ENCODE measurements at places on chromosomes 1 and 21.
A peak's percentile ranks its signal among the peaks of the same experiment; 100 is the strongest.

DNA sequence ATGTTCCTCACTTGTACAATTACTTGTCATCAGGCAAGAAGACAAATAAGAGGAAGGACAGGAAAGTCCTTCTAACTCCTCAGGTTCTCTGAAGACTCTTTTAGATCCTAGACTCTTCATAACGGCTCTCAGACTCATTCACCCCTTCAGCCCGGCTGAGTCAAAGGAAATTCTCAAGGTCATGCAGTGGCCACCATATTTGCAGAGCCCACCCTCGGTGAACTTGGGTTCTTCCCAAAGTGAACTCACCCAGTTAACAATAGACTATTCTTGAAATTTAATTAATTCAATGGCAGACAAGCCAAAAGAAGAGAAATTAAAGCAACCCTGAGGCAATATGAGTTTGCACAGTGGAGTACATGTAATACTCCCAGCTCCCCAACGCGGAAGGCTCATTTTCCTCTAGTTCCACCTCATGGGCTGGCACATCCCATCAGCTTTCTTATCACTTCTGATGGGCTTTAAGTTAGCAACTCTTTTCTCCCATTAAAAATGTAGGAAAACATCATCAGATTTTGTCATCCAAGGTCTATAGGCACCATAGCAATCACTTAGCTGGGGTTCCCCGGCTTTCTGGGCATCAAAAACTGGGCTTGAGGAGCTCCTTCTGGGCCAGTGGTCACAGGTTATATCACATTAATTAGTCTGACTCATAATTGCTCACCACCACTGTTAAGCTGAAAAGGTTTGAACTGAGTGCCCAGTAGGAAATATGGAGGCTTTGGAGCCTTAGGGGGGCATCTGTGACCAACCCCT is 27.8 kb upstream of the TIAM1 start:
- DNase-seq = no peak

DNA sequence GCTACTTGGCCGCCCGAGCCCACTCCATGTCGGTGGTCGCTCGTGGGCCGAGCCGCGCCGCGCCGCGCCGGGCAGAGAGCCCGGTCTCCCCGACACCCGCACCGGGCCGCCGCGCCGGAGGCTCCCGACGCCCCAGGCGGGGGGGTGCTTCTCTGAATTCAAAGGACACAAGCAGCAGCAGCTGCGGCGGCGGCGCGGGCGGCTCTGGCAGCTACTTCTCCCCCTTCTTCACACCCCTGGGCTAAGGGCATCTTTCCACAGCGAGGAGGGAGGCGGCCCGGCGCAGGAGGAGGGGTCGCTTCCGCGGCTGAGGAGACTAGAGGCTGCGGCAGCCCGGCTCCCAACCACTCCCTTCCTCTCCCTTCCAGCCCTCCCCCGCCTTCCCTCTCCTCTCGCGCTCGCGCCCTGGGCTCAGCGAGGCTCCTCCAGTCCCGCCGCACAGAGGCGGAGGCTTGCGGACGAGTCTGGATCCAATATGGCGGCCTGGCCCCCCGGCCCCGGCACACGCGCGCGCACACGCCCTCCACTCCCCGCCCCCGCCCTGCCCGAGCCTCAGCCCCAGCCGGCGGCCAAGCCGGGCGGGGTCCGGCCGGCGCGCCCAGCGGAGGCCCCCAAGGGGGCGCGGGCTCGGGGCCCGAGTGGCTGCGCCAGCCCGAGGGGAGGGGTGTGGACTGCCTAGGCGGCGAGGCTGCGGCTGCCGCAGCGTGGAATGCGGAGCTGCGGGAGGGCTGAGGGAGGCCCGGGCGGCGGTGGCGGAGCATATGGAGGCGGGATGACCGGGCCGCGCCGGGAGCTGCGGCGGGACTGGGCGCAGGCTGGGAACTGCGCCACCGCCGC is at the start of gene CDC42BPA:
TSS of gene CDC42BPA (minus strand) at position 477 of the 837 bp plus-strand sequence. CDS start 1,310 bp downstream, outside the sequence.
- DNase-seq = peak; percentile 68

DNA sequence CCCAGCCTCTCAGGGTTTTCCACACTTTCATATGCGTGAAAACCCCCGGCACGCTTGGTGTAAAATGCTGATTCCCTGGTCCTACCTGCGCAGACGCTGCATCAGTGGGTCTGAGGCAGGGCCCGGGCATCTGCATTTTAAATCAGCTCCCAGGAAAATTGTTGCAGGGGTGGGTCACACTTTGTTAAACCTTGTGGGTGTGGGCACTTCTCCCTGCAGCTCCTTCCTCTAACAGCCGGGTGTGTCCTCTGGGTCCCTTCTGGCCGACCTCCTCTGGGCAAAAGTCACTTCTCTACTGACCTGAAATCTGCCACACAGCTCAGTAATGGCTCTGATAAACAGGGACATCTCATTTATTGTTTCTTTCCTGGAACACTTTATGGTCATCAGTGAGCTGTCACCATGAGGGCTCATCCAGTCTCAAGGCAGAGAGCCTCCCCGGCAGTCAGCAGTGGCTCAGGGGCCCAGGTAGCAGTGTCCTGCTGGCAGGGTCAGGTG is 52.8 kb upstream of the TMPRSS2 start:
- DNase-seq = no peak

GRCh38 chr1:5403935-5404334 is 588.3 kb downstream of the NPHP4 start:
- no peak for DNase-seq

- no peak for DNase-seq
Observed at GRCh38 chr1:160761886-160762285, 22.8 kb downstream of the SLAMF7 start.

DNA sequence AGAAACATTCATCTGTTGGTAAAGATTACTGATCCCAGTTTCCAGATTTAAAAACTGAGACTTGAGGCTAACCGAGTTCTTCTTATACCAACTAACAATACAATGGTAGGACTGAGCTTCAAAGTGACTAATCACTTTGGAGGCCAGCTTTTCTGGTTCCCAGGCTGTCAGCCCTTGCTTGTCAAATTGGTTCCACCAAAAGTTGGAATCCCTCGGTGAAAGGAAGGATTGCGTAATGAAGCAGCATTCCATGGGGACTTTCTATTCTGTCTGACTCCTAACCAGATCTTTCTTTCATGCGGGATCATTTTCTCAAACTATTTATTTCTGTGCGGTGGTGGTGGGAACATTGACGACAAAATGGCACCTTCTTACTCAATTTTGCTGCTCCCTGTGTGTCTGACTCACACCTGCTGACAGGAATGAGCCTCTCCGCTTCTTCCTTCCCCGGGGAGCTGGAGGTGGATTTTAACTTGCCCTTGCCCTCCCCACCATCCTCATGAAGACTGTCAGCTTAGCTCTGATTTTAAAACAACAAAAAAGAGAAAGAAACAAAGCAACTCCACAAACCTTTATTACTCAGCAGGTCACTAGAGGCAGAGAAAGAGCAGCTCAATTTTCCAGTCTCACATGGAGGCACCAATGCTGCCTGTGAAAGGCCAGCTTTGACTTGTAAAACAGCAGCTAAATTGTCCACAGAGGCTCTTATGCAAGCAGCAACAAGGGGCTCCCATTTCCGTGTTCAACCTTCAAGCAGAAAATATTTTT is 32.9 kb upstream of the RASAL2 start:
- DNase-seq = no peak

DNA sequence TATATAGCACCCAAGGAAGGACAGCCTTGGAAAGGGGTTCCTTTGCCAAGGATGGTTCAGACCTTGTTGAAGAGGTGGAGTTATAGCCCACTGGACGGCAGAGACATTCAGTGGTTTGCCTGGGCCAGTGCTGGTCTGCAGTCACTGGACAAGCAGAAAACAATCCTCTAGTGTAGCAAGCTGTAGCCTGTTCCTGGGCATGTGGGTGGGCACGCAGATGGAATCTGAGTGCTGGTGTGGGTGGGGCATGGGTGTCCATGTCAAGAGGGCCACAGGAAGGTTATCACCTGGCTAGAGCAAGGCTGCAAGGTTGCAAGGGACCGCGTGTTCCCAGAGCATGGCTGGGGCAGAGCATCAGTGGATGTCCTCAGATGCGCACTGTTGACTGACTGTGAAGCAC is 244.7 kb downstream of the PTPRU start:
- DNase-seq = no peak

- no peak for DNase-seq
Observed at GRCh38 chr1:34983700-34984355, 1.3 kb downstream of the TMEM35B start.

DNA sequence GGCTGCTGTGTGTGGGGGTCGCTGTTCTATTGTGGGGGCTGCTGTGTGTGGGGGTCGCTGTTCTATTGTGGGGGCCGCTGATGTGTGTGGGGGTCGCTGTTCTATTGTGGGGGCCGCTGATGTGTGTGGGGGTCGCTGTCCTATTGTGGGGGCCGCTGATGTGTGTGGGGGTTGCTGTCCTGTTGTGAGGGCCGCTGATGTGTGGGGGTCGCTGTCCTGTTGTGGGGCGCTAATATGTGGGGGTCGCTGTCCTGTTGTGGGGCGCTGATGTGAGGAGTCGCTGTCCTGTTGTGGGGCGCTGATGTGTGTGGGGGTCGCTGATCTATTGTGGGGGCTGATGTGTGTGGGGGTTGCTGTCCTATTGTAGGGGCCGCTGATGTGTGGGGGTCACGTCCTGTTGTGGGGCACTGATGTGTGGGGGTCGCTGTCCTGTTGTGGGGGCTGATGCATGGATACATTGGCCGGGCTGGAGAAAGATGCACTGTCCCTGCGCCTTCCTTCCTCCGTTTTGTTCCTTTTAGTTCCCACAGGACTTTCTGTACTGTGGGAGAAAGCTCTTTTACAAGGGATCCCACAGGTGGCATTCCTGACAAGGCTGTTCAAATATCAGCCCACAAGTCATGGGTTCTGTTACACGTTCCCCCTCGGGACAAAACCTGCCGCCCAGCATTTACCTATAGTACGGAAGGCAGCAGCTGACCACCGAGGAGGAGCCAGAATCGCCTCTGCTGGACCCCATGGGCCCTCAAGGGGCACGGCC is 27.5 kb downstream of the SETD4 start:
- no peak for DNase-seq

GRCh38 chr1:88609051-88609450 is 75.0 kb upstream of the PKN2 start:
- DNase-seq = no peak

GRCh38 chr1:232982238-232982944 is 32.0 kb downstream of the NTPCR start:
- no peak for DNase-seq

DNA sequence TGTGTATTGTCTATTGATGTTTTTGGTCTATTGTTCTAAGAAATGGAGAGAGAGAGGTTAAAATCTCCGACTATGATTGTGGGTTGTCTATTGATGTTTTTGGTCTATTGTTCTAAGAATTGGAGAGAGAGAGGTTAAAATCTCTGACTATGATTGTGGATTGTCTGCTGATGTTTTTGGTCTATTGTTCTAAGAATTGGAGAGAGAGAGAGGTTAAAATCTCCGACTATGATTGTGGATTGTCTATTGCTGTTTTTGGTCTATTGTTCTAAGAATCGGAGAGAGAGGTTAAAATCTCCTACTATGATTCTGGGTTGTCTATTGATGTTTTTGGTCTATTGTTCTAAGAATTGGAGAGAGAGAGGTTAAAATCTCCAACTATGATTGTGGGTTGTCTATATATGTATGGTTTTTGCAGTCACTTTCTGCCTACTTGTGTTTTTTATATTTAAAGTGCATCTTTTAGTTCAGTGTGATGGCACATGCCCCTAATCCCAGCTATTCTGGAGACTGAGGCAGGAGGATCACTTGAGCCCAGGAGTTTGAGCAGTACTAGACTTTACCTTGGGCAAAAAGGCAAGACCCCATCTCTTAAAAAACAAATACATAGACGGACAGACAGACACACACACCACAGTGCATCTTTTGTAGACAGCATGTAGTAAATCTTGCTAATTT is 16.2 kb downstream of the C1orf159 start:
- no peak for DNase-seq

DNA sequence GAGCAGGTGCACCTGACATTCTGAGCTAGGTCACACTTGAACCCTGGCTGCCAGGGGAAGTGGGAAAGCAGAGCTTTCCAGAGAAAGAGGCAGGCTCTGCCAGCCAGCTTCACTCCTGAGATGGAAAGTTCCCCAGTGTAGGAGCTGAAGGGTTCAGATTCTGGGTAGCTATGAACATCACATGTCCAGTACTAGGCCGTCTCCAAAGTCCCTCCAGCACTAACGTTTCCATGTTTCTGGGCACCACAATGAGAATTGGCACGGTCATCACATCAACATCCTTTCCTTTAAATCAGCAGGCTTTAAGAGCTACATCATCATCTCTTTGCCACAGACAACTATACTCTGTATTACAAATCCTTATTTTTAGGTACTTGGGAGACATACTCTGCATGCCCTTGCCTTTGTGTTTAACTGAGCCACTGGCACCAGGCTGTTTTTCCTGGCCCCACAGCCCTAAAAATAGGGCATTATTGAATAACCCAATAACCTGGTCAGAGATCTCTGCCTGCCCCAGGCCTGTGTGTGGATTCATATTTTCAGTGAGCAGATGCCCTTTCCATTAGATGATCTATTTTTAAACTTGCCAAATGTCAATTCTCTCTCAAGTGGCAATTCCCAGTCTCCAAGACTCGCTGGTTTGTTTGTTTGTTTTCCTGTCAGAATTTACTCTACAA is 35.4 kb upstream of the USP24 start:
- DNase-seq = no peak

DNA sequence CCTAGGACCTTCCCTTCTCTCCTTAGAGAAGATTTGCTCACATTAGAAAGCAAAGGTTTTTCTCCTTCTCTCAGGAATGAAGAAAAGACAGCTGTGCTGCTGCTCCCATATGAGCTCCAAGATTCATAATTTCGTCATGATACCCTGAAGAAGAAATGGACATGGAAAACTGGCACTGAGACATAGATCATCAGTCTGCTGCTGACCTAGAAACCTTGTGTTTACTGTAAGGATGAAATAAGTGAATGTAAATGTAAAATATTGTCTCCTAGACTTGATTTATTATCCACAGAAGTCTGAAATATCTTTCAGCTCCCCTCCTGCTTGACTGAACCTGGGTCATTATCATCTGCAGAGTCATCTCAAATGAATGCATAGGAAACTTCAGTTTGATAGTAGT is 77.9 kb downstream of the ZC3H11B start:
- DNase-seq = no peak

- no peak for DNase-seq
Observed at GRCh38 chr1:8676813-8677212, 140.6 kb downstream of the RERE start.

- DNase-seq = no peak
Observed at GRCh38 chr1:48687282-48688045, 89.2 kb downstream of the BEND5 start.

GRCh38 chr1:161214369-161214768 is 726 bp upstream of the FCER1G start:
- DNase-seq = no peak

DNA sequence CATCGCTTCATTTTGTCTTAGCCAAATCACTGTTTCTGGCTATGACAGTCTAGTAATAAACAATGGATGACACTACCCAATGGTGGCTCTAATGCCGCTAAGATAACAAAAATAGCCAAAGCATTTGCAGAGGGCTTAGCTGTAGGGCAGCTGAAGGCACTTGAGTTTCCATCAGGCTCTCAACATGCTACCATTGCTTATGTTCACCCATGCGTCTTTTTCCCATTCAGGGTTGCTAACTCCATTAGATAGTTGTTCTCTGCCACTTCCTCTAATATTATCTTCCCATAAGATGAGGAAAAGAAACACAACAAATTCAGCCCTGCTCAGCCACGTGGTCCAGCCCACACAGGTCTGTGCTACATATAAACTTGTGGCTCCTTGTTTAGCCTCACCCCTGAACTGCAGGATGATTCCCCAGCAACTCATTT is 159.6 kb downstream of the TOMM20 start:
- no peak for DNase-seq

GRCh38 chr1:97070376-97070775 is 348.8 kb downstream of the PTBP2 start:
- no peak for DNase-seq

GRCh38 chr1:103230061-103230460 is 121.7 kb upstream of the COL11A1 start:
- no peak for DNase-seq

GRCh38 chr1:117660271-117660965 is 54.6 kb downstream of the TENT5C start:
- no peak for DNase-seq

All from anterior cingulate cortex (tissue), 58 donors.